ENCODE measurements at places on chromosomes 11 and 22.

DNA sequence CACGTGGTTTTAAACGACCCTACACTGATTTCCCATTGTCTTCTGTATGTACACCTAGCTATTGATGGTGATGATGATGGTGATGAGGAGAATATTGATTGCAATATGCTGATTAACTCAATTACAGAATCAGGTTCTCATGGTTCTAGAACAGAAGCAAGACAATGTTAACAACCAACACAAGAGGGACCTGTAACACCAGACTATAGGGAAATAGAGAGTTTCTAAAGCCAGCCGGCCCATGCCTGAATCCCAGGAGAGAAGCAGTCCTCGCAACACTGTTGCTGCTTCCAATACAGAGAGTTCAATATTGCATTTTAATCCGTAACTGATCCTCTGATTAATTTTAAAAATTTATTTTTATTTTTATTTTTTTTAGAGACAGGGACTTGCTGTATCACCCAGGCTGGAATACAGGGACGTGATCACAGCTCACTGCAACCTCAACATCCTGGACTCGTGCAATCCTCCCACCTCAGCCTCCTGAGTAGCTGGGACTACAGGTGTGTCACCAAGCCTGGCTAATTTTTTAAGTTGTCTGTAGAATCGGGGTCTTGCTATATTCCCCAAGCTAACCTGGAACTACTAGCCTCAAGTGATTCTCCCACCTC, 22.2 kb upstream of the UBASH3B start:
- no peak for DNase-seq

DNA sequence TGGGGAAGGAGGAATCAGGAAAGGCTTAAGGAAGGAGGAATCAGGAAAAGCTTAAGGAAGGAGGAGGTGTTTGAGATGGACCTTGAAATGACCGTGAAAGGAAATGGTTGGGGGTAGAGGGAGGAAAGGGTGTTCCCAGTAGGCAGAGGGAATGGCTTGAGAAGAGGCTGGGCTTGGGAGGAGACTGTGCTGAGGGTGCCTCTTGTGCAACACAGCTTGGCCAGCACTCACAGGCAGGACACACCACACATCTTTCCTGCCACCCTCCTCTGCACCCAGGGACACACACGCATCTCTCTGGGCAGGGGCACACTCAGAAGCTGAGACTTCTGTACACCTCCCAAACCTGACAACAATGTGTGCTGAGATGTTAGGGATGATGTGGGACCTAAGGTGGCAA, 151.4 kb downstream of the FBXO7 start:
- DNase-seq: no peak

- DNase-seq: no peak
Observed at GRCh38 chr22:45598596-45599217, 72.9 kb upstream of the ATXN10 start.

DNA sequence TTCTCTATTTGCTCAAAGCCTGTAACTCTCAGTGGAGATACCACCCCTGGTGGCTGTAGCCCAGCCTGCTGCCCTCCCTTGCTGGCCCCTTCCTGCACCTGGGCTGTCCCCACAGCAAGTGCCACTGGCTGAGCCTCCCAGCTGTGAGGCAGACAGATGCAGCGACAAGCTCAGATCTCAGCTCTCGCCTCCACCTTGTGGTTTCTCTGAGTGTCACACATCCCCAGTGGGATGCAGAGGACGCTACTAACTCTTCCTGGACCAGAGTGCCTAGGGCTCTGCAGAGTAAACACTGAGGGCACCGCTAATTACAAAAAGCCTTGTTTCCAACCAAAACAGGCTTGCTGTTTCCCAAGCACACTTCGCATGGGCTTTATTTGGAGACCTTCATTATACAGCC, 8.9 kb downstream of the YPEL1 start:
- DNase-seq: no peak
